Muscle of arm (tissue), 14 donors: ENCODE measurements at places on chromosomes 2 and 18. TPM values are rescaled to one million over a fixed set of nuclear protein-coding genes. Genes with fewer than 3 reads are reported as not detected.

DNA sequence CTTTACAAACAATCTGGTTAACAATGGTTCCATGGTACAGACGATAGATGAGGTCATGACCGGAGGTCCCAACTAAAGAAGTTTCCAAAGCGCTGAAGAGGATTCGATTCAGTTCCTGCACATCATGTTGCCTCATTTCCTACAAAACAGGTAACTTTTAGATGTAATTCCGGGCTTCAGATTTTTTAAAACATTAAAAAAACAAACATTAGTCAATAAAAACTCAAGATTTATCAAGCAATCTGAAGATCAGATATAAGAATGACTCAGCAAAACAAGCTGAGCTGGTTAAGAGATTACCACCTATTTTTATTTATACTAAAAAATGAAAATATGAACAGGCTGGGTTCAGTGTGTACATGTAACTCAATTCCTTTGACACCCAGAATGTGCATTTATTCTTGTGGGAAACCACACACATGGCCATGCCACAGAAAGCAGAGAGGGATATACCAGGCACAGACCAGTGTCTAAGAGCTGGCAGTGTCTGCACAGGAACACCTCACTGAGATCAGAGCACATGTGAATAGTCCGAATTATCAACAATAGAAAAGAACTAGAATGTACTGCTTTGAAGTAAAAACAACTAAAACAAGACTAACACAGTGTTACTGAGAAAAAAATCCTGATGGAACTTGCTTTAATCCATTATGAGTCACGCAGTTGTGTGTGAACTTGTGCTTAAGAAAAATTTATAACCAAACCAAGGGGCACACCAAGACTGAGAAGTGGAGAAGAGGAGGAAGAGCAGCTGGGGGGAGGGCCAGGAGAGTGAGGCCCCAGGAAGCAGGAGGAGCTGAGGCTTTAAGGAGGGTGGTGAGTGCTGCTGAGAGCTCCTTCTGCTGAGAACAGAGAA is 9.5 kb downstream of the USP40 start:
- DNase-seq, result no peak

Gene TSPYL6
- polyA plus RNA-seq, result not detected

- DNase-seq, result no peak
Measured at GRCh38 chr2:67955748-67956603, 106.8 kb downstream of the C1D start.

Gene EVX2
- polyA plus RNA-seq, result 0.04 TPM

GRCh38 chr2:211479536-211480150 is 923.2 kb downstream of the CPS1 start:
- DNase-seq, result no peak
